ENCODE measurements at places on chromosomes 2 and 18.

DNA sequence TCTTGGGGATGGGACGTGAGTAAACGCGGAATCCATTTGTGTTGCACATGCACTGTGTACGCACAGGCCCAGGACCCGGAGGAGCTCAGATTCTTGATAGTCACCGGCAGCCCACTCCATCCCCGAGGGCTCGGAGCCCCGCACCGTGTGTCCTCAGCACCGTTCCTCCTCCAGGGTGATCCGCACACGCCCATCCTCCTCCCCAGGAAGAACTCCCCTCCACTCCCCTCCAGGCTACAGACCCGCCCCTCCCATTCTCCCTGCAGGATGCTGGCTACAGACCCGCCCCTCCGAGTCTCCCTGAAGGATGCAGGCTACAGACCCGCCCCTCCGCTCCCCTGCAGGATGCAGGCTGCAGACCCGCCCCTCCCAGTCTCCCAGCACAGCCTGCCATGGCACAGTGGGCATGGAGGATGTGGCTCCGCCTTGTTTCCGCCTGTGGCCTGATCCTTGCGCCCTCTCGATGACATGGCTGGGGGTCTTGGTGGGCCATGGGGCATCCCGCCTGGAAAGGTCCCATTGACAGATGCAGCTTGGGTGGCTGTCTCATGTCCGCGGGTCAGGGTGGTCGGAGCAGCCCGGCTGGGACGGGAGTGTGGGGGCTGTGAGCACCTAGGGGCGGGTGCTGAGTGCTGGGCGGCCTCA is 14.1 kb downstream of the CTDP1 start:
- no peak for DNase-seq

DNA sequence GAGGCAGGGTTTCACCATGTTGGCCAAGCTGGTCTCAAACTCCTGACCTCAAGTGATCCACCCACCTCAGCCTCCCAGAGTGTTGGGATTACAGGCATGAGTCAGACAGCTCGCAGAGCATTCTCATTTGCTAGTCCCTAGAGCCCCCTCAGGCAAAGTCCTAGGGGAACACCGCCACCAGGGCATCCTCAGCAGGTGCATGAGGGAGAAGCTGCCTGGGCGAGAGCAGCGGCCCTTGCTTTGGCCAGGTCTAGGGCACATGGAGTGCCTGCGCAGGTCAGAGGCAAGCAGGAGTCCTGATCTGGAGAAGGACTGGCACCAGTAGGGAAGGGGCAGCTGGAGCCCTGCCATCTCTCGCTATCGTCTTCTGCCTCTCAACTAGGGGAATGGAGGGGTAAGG is 32.4 kb downstream of the NGEF start:
- no peak for DNase-seq

DNA sequence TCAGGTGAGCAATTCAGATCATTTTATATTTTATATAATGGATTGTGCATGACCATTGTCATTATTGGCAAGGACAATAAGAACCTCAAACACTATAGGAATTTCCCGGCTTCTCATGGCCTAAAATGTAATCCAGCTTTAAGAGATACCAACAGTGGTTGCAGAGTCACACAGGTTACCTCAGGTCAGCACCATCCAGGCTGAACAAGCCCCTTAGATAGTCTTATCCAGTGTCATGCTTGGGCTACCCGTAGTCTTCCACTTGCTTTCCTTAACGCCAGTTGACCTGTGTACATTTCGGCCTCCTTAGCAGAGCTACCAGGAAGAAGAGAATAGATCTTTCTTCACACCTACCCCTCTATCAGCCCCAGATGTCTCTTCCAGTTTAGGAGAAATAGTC is 293.3 kb upstream of the SYT4 start:
- no peak for DNase-seq

DNA sequence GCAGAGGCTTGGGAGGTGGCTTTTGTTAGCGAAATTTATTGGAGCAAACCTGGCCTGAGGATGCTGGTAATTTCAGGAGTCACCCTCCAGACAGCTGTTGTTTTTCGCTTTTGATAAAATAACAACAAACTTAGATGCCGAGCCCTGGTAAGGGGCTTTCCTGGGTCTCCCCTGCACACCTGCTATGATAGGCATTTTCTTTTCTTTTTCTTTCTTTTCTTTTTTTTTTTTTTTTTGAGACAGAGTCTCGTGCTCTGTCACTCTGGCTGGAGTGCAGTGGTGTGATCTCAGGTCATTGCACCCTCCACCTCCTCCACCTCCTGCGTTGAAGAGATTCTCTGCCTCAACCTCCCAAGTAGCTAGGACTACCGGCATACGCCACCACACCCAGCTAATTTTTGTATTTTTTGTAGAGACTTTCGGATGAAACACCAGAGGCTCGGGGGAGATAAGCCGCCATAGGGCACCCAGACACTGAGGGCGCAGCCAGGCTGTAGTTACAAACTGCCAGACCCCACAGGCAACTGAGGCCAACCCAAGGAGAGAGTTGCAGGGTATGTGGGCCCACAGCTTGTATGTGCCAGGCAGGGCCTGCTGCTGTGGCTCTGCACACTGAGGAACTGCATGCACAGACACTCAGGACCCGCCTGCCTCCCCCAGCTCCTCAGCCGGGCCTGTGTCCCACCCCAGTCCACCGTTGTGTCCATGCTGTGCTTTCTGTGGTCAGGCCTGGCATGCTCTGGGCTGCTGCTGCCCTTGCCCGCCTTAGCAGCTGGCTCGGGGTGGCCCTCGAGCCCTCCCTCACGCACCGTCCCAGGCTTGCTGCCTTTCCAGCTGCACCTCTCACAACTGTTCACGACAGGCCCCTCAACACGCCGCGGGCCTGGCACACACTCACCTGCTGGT is 3.9 kb downstream of the GYPC start:
- DNase-seq, result no peak

- DNase-seq, result no peak
Observed at GRCh38 chr2:170651624-170652325, 63.4 kb upstream of the SP5 start.

DNA sequence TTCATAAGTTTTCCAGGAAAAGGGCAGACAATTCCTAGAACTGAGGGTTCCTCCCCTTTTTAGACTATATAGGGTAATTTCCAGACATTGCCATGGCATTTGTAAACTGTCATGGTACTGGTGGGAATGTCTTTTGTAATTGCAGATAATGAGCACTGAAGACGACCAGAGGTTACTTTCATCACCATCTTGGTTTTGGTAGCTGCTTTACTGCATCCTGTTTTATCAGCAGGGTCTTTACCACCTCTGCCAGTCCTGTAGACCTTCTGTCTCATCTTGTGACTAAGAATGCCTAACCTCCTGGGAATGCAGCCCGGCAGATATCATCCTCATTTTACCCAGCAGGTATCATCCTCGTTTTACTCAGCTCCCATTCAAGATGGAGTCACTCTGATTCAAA is 583.9 kb upstream of the KLHL29 start:
- no peak for DNase-seq

GRCh38 chr2:16438613-16439321 is 226.9 kb downstream of the CYRIA start:
- DNase-seq, result no peak

DNA sequence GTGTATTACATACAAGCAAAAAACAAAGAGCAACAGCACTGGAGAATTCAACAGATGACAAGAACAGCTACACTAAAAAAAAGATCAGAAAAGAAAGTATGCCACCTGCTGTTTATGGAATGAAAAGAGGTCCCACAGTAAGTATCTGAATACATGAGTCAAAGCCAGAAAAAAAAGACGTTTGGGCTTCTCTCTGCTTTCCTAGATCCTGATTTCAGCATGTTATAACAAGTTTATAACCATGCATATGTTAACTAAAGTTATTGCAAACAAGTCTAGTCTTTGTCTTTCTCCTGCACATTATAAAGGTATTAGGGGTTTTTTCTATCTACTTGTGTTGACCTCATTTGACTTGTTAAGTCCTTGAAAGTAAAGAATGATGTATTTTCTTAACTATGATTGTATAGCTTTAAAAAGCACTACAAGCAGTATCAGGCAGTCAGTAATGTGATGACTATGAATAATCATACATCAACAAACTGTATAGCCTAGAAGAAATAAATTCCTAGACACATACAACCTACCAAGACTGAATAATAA is 108.5 kb upstream of the COL5A2 start:
- no peak for DNase-seq

- no peak for DNase-seq
Observed at GRCh38 chr18:24651434-24651833, 191.0 kb downstream of the HRH4 start.

GRCh38 chr18:35268821-35269220 is 21.2 kb downstream of the ZSCAN30 start:
- no peak for DNase-seq

DNA sequence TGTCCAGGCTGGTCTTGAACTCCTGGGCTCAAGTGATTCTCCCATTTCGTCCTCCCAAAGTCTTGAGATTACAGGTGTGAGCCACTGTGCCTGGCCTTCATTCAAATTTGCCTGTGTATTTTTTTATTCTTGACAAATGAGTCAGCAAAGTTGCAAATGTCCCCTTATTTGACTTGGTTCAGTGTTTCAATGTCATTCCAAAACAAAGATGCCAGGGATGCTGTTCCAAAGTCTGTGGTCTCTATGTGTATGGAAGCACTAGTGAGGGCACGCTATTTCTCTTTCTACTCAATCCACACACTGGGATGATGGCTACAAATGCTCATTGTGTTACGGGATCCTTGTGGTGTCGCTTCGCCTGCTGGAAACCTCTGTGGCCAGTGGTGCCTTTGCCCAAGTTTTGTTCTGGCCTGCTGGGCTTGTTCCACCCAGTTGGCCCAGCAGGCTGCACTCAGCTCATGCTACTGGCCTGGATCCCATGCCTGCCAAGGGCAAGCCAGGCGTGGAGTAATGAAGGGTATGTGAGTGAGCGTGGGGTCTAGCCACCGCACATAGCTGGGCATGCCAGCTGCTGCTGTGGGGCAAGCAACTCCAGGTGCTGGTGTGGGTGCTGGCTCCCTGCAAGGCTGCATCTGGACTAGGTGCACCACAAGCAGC is 35.6 kb downstream of the FBXO48 start:
- no peak for DNase-seq

- no peak for DNase-seq
Observed at GRCh38 chr18:4854671-4855070, 342.4 kb downstream of the AKAIN1 start.

- DNase-seq, result no peak
Observed at GRCh38 chr2:108536133-108536780, 2.0 kb downstream of the LIMS1 start.

GRCh38 chr2:14806613-14807012 is 174.1 kb downstream of the LRATD1 start:
- no peak for DNase-seq

DNA sequence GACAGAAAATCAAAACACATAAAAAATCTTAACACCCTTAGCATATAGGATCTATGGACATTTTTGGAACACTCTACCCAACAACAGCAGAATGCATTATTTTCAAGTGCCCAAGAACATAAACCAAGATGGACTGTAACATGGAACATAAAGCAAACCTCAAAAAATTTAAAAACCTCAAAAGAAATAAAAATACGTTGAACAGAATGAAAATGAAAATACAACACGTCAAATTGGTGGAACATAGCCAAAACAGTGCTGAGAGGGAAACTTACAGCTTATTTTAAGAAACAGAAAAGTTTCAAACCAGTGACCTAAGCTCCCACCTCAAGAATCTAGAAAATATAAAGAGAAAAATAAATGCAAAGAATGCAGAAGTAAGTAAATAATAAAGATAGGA is 58.3 kb upstream of the BCL2L11 start:
- no peak for DNase-seq

- DNase-seq, result no peak
Observed at GRCh38 chr2:169038338-169038757, 7.2 kb upstream of the ABCB11 start.

- no peak for DNase-seq
Observed at GRCh38 chr2:239283288-239283945, 117.4 kb downstream of the HDAC4 start.

- no peak for DNase-seq
Observed at GRCh38 chr18:26287644-26288043, 61.4 kb downstream of the TAF4B start.

- no peak for DNase-seq
Observed at GRCh38 chr18:8799001-8799400, 93.6 kb downstream of the MTCL1 start.

GRCh38 chr2:149703281-149703680 is 115.7 kb upstream of the MMADHC start:
- DNase-seq, result no peak

- DNase-seq, result no peak
Observed at GRCh38 chr2:74576863-74577229, 22.3 kb downstream of the DOK1 start.

GRCh38 chr2:224038049-224038829 is 847 bp downstream of the SERPINE2 start:
- no peak for DNase-seq
